ENCODE measurements at places on chromosomes 2 and 18. TPM values are rescaled to one million over a fixed set of nuclear protein-coding genes. Genes with fewer than 3 reads are reported as not detected.

Gene CCDC85A
- total RNA-seq = 0.80 TPM

Gene COLEC11
- 2.1 TPM for total RNA-seq

- no peak for DNase-seq
Observed at GRCh38 chr18:21330122-21330701, 88.2 kb downstream of the GREB1L start.

DNA sequence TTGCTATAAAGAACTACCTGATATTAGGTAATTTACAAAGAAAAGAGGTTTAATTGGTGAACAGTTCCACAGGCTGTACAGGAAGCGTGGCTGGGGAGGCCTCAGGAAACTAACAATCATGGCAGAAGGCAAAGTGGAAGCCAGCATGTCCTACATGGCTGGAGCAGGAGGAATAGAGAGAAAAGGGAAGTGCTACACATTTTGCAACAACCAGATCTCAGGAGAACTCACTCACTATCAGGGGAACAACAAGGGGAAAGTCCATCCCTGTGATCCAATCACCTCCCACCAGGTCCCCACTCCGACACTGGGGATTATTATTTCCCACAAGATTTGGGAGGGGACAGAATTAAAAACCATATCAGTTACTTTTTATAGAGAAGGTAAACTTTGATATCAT is 273.5 kb upstream of the MMADHC start:
- DNase-seq = no peak

DNA sequence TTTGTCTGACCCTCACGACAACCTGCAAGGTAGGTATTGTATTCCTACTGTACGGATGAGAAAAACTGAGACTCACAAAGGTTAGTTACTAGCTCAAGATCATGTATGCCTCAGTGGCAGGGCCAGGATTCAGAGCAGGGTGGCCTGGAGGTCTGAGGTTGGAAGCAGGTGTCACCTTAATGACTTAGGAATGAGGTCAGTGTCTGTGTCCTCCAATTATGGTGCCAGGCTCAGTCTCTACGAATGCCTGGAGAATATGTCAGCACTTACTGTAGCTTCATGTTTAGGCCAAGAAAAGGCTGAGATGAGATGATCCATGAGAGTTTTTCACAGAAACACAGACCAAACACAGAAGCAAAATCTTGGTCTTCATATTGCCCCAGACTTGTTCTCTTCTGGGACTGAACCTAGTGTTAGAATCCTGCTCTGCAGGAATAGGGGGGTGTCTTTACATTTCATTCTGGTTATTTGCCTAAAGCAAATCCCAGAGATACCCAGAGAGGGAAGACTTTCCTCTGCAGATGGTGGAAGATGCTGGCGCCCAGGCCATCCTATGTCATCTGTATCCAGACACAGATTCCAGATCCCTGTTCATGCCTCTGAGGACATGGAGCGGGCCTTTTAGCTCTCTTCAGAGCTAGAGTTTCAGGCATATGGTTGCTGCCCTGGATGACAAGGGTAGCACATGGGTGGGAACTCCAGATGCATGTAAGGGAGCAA is 16.3 kb upstream of the RAB10 start:
- DNase-seq = no peak

GRCh38 chr2:6947929-6948676 is 30.9 kb downstream of the RNF144A start:
- no peak for DNase-seq

DNA sequence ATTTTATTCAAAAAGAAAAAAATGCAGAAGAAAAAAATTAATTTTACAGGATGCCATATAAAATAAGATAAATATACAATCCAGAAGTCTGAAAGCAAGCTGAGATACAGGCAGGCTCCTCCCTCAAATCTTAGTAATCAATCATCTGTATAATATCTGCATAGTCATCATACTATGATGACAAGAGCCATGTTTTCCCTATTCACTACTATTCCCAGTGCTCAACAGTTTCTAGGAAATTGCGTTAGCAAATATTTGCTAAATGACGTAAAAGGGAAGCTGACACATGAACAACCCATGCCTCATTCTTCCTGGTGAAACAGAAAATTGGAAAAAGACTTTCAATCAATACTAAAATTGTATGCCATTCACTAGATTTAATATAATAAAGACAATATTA is 793.2 kb downstream of the SUCLG1 start:
- DNase-seq = no peak

GRCh38 chr18:45896991-45897390 is 70.1 kb downstream of the EPG5 start:
- no peak for DNase-seq

DNA sequence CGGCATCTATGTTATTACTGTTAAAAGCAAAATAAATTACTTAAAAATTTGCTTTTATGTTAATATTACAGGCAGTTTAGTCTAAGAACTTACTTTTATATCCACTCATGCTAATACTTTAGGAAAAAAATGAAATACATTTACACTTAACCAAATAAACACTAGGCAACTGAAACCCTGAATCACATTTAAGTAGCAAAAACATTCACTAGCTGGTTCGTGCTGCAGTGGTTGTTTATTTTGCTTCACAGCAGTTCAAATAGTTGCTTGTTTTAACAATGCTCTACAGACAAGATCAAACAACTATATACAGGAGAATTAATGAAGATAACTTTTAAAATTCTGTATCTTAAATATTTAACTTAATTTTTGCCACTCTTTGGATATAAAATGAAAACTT is 60.8 kb downstream of the ABCG8 start:
- DNase-seq = no peak

DNA sequence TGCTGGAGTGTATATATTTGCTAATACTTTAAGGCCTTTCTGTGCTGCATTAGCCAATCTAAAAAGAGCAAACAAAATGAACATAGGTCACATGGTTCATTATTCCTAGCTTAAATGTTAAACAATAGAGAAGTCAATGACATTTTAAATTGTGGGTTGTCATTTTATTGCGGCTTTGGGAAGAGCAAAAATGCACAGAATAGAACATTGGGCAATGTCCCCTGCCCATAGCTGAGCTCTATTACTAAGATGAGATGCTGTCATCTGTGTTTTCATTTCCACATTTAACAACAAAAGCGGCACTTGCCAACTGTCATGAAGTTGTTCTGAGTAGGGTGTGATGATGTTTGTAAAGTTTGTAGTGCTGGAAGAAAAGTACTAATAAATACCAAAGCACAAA is 3.2 kb upstream of the VAPA start:
- no peak for DNase-seq

GRCh38 chr2:51208521-51208920 is 176.6 kb upstream of the NRXN1 start:
- DNase-seq = no peak

DNA sequence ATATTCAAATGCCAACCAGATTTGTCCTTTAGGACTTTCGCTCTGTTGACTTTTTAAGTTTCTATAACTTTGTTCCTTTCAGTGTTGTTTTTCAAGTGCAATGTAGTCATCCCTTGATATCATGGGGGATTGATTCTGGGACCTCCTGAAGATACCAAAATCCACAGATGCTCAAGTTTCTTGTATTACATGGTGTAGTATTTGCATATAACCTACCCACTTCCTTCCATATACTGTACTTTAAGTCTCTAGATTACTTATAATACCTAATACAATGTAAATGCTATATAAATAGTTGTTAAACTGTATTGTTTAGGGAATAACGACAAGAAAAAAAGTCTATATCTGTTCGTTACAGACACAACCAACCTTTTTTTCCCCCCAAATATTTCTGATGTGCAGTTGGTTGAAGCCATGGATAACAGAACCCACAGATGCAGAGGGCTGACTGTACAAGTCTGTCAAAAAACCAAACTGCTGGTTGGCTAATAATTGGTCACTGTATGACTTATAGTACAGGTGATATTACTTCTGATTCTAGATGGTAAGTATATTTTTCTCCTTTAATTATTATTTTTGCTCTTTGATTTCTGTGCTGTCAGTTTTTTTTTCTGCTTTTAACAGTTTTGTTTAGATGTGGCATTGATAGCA is 201.7 kb upstream of the STON1 start:
- peak; percentile 64 for DNase-seq

All from G401 (cell line).